ENCODE measurements at places on chromosomes 1 and 21.

DNA sequence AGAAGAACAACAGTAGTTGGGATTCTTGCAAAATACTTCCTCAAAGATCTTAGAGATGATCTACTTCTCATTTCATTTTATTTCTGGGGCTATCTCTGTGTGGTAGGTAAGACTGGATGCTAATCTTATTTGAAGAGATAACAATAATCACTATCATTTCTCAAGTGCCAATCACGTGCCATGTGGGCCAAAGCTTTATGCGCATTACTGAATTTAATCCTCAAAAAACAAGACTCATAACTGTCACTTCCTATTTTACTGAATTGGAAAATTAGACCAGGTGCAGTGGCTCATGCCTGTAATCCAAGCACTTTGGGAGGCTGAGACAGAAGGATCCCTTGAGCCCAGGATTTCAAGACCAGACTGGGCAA, 121.7 kb downstream of the KCNN3 start:
- no peak for DNase-seq

- DNase-seq, result no peak
Observed at GRCh38 chr1:173295995-173296394, 88.9 kb upstream of the TNFSF4 start.

GRCh38 chr1:209802780-209803152, 3.2 kb downstream of the IRF6 start:
- no peak for DNase-seq

- DNase-seq, result no peak
Observed at GRCh38 chr1:115796897-115797296, 28.4 kb upstream of the CASQ2 start.

GRCh38 chr21:25370311-25370744, 237.0 kb downstream of the MRPL39 start:
- no peak for DNase-seq

DNA sequence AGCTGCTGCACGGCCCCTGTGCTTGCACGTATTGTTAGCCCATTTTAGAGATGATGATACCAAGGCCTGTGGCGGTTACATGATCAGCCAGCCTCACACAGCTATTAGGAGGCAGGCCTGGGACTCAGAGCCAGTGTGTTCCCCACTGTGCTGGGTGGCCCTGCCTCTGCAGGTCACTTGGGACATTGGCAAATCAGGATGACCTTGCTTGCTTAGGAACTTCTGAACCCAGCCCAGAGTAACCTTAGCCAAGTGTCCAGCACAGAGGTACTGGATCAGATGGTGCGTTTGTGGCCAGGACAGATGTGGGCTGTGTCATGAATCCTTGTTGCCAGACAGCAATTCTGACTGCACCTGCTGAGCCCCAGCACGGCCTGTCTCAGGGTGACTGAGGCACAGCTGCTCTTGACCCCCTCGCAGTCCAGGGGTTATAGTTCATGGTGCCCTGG, 28.1 kb downstream of the LDLRAP1 start:
- DNase-seq, result no peak

DNA sequence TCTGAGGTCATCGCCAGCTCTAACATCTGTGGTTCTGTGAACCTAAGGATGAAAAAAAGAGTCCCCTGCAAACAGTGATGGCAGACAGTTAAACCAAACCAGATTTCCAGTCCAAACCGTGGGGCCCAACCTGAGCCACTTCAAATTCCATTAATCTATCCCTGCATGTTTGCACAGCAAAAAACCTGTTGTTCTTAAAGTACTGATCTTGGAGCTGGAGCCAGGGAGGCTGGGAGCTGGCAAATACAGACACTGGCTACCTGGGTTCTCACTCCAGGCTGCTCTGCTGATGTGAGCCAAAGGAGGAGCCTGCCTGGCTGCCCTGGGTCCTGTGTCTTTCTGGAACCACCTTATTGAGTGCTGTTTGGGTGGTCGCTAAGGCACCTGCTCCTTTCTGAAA, 16.4 kb downstream of the LDLRAD1 start:
- DNase-seq, result no peak

DNA sequence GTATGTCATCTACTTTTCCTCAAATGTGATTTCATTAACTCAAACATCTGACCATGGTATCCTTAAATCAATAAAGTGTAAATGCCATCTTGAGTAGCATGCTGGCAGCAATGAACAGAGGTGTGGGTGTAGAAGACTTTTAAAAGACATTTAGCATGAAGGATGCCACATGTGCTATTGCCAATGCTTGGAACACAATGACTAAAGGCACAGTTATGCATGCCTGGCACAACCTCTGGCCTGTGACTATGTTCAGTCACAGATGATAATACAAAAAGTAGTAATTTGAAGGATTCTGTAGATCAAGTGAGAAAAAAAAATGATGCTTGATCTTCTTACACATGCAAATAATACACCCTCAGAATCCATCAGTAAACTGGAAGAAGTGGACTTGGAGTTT, 938.9 kb upstream of the ADGRL4 start:
- no peak for DNase-seq
